ENCODE measurements at places on chromosomes 13 and 19.

GRCh38 chr13:106187101-106187500 lies 348.4 kb downstream of the EFNB2 start:
- DNase-seq: no peak

GRCh38 chr19:58154287-58154678 lies 3.7 kb upstream of the ZNF329 start:
- DNase-seq: no peak

DNA sequence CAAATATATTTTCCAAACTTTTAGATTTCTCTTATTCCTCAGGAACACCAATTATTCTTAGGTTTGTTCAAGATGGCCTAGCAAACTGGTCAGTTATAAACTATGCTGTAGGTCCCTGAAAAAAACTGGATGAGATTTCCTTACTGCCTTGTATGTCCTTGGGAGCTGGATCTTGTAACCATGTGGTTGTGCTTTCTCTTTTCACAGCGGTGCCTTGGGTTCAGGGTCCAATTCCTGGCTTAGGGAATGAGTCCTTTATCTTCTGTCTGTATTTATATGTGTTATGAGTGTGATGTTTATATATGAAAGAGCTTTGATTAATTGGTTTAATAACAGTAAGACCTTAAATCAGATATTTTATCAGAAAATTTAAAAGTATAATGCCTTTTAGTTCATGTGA lies 23.5 kb upstream of the GRTP1 start:
- DNase-seq: no peak

DNA sequence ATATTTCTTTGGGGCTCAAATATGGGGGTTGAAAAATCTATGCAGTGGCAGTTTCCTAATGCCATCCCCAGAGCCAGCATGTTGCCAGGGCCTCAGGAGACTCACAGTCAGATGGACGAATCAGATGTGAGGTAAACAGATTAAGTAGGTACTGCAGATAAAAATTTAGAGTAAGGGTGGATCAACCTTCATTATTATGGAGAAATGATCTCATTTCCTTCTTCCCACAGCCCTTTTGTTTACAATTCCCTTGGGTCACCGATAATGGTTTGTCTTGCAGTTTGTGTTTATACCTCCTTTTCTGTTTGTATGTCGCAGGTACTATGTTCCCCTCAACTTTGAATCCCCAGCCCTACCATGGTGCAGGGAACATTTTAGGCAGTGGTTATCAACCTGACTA lies 20.0 kb downstream of the DIAPH3 start:
- DNase-seq: no peak
